Stimulated activated CD4-positive, alpha-beta T cell treated with anti-CD3 and anti-CD28 coated beads, Interleukin-1b, Interleukin-23, amount 100 ng/mL, for 24 hours (primary cell): ENCODE measurements at places on chromosomes 12 and 14.

DNA sequence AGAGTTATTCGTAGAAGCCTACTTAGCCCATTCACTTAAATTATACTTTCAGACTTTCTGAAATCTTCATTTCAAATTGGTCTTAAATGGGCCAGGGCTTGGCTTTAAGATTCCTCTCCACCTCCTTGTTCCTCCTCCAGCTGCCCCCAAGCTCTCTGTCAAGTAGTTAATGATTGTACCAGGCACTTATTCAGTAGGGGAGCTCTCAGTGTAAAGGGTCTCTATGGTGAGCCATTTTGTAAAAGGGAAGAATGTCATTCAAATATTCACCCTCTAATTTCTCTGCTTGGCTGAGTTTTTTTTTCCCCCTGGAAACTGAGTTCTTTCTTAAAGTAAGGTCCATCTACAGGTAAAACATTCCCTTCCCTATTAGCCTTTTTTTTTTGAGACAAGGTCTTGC is 96.6 kb downstream of the SUDS3 start:
- DNase-seq = no peak

DNA sequence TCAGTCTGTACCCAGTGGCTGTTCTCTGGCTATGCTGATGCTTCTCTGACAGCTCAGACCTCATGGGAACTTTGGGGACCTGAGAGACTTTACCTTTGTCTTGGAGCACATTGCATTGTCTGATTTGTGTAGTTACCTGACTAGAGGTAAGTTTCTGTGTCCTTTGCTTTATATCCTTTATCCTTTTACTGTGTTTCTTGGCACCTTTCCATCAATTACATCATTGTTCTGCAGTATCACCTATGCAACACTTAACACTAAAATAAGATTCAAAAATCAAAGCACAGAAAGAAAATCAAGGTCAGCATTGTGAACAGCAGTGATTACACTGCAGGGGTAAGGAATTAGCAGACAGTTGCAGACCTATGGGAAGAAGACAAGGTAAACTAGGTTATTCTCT is 43.8 kb downstream of the SLC35F4 start:
- no peak for DNase-seq

DNA sequence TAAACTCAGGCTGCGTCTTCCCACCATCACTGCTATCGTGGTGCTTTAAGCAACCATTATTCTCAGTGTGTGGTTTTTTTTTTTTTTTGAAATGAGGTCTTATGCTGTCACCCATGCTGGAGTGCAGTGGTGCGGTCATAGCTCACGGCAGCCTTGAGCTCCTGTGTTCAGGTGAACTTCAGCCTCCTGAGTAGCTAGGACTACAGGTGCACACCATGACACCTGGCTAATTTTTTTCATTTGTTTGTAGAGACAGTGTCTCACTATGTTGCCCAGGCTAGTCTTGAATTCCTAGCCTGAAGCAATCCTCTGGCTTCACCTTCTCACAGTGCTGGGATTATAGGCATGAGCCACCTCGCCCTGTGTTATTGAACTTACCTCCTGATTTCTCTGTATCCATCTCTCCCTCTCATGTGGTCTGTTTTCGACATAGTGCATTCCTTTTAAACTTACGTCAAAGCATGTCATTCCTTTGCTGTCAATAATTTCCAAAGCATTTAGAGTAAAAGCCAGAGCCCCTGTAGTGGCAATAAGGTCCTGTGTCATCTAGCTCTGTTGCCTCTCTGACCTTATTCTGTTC is 255.5 kb downstream of the SNAPC1 start:
- no peak for DNase-seq

DNA sequence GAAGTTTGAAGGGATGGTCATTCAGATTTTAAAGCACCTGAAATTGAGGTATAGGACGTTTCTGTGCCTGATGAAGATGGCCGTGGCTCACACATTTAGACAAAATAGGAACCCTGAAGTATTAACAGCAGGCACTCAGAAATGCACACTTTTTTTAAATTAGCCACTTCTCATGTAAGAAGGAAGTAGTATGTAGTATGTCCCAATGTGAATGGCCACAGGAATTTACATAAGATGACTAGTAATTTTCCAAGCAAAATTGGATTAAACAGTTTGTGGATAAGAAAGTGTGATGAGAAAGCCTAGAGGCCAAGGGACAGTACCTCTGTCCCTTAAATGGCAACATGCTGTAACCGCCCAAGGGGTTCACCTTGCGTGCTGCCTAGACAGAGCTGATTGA is 1.8 kb upstream of the MIS18BP1 start:
- no peak for DNase-seq

DNA sequence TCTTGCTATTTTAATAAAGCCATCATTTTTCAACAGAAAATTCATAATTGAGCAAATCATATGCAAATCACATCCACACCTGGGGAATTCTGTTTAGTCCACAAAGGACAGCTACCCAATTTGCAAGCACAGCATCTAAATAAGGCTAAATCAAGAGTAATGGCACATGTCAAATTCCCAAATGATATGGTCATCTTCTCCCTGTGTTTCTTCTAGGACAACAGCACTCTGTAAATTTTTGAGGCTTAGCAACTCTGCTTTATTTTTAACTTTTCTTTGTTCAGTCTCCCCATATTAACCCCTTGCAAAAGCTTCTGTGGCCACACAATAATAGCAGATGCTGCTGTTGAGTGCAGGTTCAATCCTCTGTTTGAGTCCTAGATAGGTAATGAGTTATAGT is 155.6 kb upstream of the DAAM1 start:
- DNase-seq = no peak

- no peak for DNase-seq
These were observed 205.6 kb downstream of the CRADD start for GRCh38 chr12:93882763-93883162.

GRCh38 chr12:124453419-124454351 is 113.7 kb downstream of the NCOR2 start:
- peak; percentile 76 for DNase-seq

- no peak for DNase-seq
These were observed 16.2 kb downstream of the ACIN1 start for GRCh38 chr14:23078692-23079116.

- no peak for DNase-seq
These were observed 15.5 kb upstream of the MLXIP start for GRCh38 chr12:122062832-122063693.

DNA sequence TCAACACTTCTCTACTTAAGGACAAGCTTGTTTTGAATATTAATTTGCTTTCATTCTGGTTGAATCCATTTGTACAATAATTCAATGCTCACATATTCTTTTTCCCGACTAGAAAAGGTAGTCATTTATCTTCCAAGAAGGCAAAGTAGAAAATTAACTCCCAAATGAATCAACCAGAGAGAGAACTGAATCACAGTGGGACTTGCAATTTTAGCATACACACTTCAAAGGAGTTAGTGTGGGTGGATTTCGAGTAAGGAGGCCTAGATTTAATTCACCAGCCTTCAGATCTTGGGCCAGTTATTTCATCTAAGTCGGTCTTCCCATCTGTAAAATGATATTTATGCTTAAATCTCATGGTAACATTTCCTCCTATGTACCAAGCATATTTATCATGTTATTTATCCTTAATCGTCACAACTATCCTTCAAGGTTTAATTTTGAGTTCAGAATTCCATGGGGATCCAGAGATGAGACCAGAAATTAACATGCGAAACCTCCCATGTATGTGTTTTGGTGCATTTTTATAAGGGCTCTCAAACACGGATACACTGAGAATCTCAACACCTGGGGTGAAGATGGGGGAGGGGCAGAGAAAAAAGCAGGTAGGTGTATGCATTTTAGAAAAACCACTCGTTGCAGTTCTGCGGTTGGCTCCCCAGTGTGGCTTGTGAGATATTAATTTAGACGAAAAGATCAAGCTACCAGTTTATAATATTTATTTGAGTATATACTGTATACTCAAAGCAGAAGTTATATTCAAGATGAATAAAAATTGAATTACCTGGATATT is 38.9 kb upstream of the IL22 start:
- no peak for DNase-seq

DNA sequence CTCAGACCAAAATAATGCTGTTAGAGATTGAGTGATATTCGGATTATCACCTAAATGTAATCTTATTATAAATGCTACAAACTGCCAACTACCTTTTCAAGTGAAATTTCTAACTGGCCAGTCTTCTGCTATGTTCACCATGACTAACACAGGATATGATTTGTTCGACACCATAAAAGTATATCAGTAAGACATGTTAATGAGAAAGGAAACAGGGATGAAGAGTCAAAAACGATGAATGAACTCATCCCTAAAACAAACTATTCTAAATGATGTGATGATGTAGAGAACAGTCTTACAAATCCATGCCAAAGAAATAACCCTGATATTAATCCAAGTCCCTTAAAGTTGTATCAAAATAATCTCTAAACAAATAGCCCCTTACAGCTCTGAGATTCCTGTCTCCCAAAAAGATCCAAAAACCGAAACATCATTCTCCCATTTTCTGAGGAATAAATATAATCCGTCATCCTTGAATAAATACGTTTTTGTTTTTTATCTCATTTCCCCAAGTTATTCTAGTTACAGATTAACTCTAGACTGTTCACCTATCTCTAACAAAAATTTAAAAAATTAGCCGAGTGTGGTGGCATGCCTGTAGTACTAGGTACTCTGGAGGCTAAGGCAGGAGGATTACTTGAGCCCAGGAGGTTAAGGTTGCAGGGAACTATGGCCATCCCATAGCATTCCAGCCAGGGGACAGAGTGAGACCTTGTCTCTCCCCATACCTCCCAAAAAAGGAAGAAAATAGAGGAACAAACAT is 9.1 kb downstream of the SCAF11 start:
- no peak for DNase-seq

DNA sequence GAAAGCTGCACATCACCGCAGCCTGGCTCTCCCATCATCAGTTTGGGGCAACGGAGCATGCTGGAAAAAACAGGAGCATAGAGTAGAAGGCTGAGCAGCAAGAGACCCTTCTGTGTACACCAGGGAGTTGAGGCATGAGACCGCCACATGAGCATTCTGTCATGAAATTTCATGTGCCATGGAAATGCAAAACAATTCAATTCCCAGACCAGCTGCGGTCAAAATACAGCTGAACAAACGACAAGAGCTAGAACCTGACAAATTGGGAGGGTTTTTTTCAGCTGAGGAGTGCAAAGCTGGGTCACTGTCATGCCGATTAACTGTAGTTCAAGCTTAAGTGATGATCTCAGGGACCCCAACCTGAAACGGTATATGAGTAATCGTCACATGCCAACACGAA is 37.1 kb downstream of the TMEM30B start:
- no peak for DNase-seq

- no peak for DNase-seq
These were observed 387 bp upstream of the GSC start for GRCh38 chr14:94770251-94770749.

GRCh38 chr12:132606466-132606865 is 3.9 kb downstream of the LRCOL1 start:
- DNase-seq = no peak

GRCh38 chr14:75246546-75247285 is 31.9 kb upstream of the FOS start:
- DNase-seq = no peak
